ENCODE measurements at places on chromosomes 2 and 18. TPM values are rescaled to one million over a fixed set of nuclear protein-coding genes. Genes with fewer than 3 reads are reported as not detected.

Gene RAB31
- polyA plus RNA-seq = 15.2 TPM

Gene ACMSD
- not detected for polyA plus RNA-seq

Gene MTCL1
- polyA plus RNA-seq = 16.6 TPM

Gene IL36RN
- not detected for polyA plus RNA-seq

Gene STAM2
- 3.2 TPM for polyA plus RNA-seq

Gene ZNF512
- 13.1 TPM for polyA plus RNA-seq
